ENCODE measurements at places on chromosomes 5 and 9.

- DNase-seq, result peak; percentile 45
These were observed 68.5 kb downstream of the WWC1 start for GRCh38 chr5:168359820-168360460.

DNA sequence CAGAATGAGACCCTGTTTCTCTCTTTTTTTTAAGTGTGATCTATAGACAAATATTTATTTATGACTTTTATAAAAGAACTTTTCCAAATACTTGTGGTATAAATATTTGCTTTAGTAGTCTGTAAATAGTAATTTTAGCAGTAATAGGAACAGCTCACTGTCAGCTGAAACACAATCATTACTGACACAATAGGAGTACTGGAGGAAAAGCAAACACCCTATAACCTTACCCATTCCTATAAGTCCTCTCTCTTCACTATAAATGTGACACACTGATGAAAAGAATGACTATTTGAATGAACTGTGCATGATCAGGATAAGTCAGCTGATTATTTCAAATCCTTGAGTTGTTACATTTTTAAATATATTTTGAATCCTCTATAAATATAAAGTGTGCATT, 72.4 kb downstream of the CDH12 start:
- DNase-seq, result no peak

DNA sequence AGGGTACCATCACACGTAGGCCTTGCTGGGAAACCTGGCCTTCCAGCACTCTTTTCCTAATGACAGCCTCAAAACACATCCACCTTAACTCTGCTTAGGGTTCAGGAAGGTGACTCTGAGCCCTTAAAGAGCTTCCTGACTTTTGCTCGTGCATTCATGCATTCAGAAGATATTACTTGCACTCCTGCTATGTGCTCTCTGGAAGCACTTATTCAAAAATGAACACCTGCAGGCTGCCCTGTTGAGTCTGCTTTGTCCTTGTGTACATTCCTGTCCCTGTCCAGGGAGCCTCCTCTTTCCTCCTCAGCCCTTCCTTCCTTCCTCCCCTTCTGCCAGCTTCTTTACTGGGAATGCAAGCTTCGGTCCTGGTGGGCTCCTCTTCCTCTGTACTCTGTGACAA, 61.5 kb downstream of the SPRY4 start:
- no peak for DNase-seq

DNA sequence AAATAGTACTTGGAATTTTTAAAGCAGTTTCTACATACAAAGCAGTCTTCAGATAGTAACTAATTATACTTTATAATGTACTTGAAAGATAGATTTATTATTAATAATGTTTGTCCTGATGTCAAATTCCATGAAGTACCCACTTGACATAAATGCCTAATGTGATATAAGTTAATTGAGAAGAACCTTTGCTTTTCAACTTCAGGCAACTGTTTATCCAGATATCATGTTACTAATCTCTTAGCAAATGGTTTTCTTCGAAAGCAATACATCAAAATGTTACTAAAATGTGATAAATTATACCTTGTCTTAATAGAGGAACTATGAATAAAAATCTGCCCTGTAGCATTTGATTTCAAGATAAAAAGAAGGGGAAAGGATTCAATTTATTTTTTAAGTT, 146.8 kb upstream of the FBXL17 start:
- no peak for DNase-seq

GRCh38 chr5:54080831-54081230, 229.5 kb downstream of the ARL15 start:
- no peak for DNase-seq

DNA sequence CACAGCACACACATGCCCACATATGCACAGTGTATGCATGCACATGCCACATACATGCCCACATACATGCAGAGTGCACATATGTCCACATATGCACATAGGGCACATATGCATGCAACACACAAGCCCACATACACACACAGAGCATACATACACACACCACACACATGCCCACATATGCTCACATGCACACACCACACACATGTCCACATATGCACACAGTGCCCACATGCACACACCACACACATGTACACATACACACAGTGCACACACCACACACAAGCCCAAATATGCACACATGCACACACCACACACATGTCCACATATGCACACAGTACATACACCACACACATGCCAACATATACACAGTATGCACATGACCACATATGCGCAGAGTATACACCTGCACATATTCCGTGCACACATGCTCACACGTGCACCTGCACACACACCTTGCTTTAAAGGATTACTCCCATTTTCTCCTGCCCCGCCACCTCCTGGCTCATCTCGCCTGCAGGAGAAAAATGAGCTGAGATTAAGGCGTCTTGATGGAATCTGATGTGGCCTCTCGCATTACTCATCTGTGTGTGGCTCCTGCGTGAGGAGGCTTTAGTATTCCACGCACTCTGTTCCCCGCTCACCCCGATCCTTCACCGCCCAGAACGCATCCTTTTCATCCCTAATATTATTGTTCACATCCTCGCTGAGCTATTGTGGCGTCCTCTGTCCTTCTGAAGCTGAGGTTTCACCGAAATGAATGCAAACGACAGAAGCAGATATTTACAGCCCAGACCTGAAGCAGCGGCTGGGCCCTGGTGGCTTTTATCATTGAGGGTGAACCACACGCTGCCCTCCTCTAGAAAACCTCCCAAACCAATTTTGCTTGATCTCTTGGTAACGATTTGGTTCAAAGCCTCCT, 182.7 kb downstream of the OLFM1 start:
- no peak for DNase-seq

DNA sequence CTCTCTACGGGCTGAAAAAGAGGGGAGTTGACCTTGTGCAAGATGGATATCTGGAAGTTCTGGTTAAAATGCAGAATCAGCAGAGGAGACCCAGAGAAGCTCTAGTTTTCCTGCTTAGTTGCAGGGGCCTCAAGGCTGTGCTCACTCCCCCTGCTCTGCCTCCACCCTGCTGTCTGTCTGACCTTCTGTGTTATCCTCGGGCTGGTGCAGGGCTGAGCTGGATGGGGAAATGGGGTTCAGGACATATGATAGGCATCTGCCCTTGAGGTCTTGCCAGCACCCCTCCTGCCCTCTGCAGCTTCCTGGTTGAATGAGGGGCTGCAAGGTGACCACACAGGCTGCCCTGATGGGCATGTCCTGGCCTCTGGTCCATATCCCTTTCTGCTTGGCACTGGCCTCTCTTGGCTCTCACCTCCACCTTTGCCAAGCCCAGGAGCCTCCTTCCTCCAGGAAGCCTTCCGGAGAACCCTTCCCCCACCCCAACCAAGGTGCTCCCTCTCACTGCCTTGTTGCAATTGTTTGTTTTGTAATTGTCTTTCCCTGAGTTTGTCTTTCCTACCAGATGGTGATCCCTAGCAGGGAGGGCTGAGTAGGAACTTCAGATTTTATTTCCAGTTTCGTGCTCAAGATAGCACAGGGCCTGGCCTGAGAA, 1.3 kb downstream of the TMEM268 start:
- DNase-seq, result no peak

DNA sequence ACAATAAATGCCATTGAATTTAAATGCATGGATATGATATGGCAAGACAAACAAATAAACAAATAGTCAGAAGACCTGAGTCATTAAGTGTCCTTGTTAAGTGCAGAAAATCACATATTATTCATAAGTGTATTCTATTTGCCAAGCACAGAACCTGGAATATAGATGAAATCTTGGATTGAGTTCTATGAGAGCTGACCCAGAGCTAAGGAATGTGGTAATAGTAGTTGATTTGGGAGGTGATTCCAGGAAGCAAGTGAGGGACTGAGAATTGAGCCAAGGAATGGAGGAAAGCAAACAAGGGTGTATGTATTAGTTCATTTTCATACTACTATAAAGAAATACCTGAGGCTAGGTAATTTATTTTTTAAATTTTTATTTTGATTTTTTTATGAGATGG, 208.9 kb downstream of the TRIM32 start:
- no peak for DNase-seq

DNA sequence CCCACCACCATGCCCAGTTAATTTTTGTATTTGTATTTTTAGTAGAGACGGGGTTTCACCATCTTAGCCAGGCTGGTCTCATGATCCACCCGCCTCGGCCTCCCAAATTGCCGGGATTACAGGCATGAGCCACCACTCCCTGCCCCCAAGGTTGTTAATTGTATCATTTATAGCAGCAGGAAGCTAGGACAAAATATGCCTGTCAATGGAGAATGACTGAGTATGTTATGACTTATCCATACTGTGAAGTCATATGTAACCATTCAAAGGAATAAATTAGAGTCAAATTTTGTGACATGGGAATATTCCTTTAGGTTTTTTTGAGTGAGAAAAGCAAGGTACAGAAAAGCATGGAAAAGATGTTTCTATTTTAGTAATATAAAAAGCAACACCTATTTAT, 3.9 kb upstream of the DAB2 start:
- DNase-seq, result no peak

DNA sequence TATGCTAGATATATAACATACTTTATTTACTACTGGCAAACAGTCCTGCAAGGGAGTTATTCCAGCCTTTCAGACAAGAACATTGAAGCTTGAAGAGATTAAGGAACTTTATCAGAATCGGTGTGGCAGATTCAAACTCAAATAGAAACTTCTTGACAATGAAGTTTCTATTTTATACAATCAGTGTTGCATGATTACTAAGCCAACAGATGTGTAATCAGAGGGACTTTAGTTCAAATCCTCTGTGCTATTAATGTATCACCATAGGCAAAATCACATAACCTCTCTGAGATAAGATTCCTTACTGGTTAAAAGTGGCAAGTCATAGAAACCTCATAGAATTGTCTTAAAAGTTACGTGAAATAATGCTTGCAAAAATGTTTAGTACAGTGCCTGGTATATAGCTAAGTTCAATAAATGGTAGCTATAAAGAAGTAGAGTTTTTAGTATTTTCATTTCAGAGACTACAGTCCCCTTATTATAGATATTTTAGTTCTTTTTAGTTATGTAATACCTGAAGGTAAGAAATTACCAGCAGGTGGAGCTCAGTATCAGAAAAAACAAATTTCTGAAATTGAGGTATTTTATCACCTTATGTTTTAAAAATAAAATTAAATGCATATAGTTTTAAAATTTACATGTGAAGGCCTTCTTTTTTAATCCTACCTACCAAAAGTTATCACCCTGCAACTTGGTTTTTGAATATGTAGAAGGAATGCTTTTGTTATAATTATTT, 172.1 kb downstream of the FER start:
- DNase-seq, result no peak

- DNase-seq, result no peak
These were observed 184.2 kb downstream of the EFNA5 start for GRCh38 chr5:107486489-107486888.

GRCh38 chr5:16656561-16657191, 39.9 kb upstream of the RETREG1 start:
- no peak for DNase-seq

DNA sequence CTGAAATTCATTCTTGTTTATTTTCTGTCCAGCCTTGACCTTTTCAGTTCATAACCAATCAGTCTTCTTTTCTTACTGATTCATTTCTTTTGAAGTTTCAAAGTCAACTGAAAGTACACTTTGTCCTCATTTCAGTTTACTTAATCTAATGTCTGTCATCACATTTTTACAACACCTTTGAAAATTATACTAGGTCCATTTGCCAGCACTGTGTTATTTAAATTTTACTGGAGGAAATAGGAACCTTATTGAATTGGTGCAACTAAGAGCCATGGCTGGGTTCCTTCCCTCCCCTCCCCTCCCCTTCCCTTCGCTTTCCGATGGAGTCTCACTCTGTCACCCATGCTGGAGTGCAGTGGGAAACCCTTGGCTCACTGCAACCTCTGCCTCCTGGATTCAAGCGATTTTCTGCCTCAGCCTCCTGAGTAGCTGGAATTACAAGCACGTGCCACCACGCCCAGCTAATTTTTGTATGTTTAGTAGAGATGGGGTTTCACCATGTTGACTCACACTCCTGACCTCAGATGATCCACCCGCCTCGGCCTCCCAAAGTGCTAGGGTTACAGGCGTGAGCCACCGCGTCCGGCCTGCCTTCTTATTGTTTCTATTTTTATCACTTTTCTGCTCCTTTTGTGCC, 6.3 kb downstream of the RMI1 start:
- peak; percentile 91 for DNase-seq

- DNase-seq, result no peak
These were observed 56.7 kb downstream of the HSPA4 start for GRCh38 chr5:133108481-133108921.

- DNase-seq, result no peak
These were observed 460.8 kb downstream of the DMAC1 start for GRCh38 chr9:7338586-7339281.

- no peak for DNase-seq
These were observed 14.9 kb downstream of the MYO10 start for GRCh38 chr5:16921211-16921610.

GRCh38 chr5:91898898-91899297, 515.8 kb upstream of the ARRDC3 start:
- DNase-seq, result no peak

DNA sequence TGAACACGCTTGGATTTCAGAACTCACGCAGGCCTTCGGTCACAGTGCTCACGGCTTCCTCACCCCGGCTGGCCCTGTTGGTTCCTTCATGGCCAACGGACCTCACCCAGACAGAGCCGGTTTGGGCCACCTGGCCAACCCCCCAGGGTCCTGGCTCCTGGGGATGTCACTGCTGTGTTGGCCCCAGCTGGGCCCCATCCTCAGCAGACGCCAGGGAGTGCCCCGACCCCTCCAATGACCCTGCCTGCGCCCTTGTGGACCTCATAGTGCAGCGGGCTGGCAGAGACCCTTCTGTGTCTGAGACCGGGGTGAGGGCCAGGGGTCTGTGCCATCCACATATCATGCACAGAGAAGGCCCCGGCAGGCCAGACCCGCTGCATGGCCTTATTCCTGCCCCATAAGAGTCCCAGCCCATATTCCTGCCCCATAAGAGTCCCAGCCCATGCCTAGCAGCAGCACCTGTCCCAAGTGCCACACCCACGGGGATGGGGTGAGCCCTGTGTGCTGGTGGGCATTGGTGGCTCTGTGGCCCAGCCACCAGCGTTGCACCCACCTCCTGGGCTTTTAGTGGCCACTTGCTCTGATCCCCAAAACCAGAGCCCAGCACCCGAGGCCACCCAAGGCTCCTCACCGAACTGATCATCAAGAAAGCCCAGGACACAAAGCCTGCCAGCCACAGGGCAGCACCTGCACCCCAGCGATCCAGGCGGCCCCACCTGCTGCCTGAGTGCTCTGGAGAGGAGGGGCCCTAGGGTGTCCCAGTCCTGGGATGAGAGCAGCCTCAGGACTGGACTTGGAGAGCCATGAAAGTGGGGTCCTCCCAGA, 1.3 kb upstream of the LPCAT1 start:
- no peak for DNase-seq

GRCh38 chr5:107812570-107813141, 141.9 kb upstream of the EFNA5 start:
- no peak for DNase-seq

Data from LNCaP clone FGC (cell line).